ENCODE measurements at places on chromosomes 13 and 19.

- DNase-seq, result no peak
Observed at GRCh38 chr13:30580852-30581502, 36.7 kb upstream of the USPL1 start.

DNA sequence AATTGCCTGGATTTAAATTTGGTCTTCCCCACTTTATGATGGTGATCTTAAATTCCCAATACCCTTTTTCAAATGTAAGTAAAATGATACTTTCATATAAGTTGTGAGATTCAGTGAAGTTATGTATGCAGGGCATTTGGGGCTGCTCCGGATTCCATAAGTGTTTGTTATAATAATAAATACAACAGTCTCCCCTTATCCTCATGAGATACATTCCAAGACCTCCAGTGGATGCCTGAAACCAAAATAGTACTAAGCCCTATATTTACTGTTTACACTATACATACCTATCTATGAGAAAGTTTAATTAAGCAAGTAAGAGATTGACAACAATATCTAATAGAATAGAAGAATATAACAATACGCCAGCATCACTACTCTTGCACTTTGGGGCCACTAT is 2237.8 kb downstream of the PCDH9 start:
- DNase-seq, result no peak

DNA sequence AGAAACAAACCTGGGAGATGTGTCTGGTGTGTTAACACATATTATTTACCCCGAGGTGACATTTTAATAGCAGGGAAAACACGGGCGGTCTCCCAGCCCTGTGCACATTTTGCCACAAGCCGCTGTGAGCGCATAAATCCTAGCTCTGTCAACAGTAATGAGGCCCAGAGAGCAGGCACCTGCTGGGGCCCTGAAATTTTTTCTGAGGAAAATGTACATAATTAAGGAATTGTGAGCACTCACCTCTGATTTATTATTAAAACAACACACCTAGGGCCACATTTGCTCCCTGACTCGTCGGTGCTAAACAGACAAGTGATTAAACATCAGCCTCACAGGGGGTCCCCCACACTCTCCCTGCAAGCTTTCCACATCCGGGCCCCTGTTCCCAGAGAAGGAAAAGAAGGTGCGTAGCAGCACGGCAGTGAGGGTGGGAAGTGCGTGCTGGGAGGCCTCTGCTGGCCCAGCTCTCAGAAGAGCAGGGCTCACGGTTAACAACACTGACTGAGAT is 616.3 kb downstream of the UQCRFS1 start:
- no peak for DNase-seq

DNA sequence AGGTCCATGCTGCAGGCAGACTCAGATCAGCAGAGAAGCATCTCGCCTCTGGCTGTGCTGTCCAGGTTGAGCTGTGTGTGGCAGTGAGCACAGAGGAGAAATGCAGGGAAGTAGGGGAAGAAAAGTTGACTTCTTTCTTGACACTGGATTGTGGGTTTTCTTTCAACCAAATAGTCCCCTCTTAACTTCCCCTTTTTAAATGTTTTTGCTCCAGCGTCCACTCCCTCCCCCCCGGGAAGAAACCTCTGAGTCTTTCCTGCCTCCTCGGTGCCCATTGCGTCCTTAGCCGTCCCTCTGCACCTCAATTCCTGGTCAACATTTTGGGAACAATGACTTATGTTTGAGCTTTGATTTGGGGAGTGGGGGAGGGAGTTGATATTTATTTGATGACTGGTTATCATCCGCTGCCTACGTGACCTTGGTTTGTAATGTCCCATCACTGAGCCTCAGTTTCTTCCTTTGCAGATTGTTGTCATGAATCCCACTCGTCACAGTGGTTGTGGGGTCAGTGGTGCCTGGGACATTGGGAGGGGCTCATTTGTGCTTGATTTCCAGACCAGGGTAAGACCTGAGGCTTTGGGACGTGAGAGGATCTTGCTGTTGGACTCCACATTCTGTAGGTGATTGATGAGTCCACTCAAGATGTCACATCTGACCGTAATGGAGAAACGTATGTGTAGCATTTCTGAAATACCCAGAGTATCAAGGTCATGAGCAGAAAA is at the start of gene LILRB2:
LILRB2 (minus strand) TSS at position 104 of the 722 bp plus-strand sequence. CDS start 614 bp downstream, outside the sequence.
- DNase-seq, result no peak

DNA sequence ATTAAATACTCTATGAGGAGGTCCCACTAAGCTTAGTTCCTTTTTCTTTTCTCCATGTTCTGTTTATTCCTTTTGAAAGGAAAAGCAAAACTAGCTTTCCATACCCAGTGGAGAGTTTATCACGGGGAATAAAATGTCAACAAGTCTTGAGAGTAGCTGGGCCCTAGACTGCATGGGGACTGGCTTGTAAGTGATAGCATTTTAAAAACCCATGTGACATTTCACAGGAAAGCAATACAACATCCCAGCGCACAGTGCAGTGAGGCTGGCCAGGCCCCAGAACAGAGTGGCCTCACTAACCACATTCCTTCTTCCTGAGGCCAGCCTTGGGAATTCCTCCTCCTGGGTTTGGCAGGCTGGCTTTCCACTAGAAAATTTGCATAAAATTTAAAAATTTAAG is 149.8 kb downstream of the DLEU7 start:
- DNase-seq, result no peak

DNA sequence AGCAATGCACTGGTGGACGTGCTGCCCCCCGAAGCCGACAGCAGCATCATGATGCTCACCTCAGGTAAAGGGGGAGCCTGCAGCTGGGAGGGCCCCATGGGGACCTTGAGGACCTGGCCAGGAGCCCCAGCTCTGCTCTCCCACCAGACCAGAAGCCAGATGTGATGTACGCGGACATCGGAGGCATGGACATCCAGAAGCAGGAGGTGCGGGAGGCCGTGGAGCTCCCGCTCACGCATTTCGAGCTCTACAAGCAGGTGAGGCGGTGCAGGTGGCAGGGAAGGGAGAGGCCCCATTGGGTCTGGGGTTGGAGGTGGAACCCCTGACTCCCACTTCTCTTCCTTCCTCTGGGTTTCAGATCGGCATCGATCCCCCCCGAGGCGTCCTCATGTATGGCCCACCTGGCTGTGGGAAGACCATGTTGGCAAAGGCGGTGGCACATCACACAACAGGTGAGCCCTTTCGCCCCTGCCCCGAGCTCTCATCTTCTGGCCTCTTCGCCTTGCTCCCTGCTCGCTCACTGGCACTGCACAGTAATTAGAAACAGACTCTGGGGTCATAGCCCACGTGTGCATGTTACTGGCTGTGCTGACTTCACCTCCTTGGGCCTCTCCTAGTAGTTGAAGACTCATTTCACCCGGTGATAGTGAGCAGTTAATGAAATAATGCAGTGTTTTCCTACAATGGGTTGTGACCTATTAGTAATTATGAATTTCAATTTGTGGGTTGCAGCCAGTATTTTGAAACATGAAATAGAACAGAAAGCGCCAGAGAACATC is 3.6 kb downstream of the PSMC4 start:
- no peak for DNase-seq

DNA sequence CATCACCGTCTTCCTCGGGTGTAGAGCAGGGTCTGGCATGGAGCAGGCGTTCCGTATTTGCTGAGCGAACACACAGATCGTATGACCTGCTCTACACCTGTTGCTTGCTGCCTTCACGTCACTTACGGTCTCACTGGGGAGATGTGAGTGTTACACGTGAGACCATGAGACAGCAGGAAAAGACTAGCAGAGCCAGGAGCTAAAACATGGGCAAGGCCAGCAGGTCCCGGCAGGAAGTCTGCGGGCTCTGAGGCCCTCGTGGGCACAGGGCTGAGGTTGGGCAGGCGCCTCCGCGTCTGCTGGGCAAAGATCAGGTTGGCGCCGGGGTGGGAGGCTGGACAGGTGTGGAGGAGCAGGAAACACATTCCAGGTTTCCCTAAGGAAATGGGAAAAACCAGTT is 19.7 kb upstream of the GTF3A start:
- DNase-seq, result no peak

GRCh38 chr13:46345866-46346265 is 41.2 kb downstream of the RUBCNL start:
- DNase-seq, result no peak

DNA sequence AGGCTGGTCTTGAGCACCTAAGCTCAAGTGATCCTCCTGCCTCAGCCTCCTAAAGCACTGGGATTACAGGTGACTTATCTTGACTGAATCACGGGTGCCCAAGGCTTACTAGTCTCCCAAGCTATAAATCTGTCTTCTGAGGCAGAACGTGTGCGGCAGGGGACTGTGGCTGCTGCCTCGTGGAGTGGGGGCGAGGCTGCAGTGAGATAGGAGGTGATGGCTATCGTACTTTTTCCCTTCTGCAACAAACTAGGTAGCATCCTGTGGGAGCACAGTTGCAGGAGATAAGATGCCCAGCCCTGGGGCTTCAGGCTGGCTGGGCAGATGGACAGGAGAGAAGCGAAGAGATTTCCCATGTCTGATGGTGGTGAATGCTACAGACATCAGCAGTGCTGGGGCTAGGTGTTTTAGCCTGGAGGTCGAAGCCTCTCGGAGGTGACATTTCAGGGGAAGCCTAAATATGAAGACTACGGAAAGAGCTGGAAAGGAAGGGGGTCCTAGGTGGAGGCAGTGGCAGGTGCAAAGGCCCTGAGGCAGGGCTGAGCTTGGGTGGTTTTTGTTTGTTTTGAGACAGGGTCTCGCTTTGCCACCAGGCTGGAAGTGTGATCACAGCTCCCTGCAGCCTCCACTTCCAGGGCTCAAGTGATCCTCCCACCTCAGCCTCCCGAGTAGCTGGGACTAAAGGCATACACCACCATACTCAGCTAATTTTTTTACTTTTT is 7.4 kb downstream of the B3GNT3 start:
- DNase-seq, result no peak

GRCh38 chr19:30069535-30070197 is 127.6 kb downstream of the URI1 start:
- DNase-seq, result no peak

DNA sequence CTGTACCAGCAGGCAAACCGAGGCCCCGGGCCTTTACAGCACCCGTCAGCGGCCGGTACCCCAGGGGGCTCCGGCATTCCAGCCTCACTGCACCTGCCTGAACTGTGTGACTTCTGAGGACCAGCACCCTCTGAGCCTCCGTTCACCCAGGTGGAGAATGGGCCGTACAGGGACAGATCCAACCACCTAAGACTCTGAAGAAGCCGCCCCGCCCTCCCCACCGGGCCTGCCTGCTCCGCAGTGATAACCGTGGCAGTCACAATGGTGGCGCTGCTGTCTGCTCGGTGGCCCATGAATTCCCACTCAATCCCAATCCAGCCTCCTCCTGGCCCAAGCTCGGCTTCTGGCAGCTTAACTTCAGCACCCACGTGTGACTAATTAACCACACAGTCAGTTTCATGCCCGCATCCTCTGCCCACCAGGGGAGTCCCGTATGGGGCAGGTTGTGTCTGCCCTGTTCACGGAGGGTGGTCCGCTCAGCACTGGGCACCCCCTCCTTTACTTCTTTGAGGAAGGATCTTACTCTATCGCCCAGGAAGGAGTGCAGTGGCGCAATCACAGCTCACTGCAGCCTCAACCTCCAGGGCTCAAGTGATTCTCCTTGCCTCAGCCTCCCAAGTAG is 3.4 kb downstream of the TCF3 start:
- DNase-seq, result no peak

GRCh38 chr19:48799358-48800300 is 11.2 kb downstream of the BCAT2 start:
- no peak for DNase-seq

GRCh38 chr13:112943309-112944125 is 25.5 kb upstream of the MCF2L start:
- peak; percentile 80 for DNase-seq

GRCh38 chr13:100356426-100356825 is 232.2 kb downstream of the GGACT start:
- DNase-seq, result no peak

- no peak for DNase-seq
Observed at GRCh38 chr19:10805758-10806247, 30.2 kb downstream of the TMED1 start.

GRCh38 chr13:30037766-30038165 is 187.3 kb upstream of the UBL3 start:
- DNase-seq, result no peak

GRCh38 chr13:46369506-46370277 is 17.4 kb downstream of the RUBCNL start:
- DNase-seq, result no peak

DNA sequence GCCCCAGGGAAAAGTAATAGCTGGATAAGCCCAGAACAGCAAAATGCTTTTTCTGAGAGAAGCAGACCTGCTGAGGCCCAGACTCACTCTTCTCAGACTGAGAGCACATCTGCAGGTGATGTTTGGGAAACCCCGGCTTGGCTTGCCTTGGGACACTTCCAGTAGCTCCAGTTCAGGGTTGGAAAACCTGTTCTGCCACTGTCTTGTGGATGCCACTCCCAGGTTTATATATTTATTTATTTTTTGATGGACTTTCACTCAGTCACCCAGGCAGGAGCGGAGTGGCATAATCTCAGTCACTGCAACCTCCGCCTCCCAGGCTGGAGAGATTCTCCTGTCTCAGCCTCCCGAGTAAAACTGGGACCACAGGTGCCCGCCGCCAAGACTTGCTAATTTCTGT is 8.0 kb upstream of the SMARCA4 start:
- DNase-seq, result no peak

DNA sequence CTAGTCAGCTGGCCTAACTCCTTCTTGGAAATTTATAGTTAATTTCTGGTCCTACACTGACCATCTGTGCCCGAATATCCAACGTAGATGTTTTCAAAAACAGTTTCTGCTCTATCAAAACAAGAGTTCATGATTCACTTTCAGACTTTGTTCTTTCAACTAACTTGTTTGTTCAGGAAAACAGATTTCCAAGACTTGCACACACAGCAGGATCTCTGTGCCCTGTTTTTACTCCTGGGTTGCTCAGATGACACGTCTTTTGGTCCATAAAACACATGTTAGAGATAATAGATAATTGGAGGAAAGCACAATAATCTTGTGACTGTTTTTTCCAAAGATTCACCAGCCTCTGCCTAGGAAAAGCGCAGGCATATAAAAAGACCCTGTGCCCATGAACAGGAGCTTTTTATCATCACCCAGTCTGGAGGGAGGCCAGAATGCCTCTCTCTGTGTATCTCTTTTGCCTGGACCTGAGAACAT is 218.0 kb downstream of the IRS2 start:
- no peak for DNase-seq

DNA sequence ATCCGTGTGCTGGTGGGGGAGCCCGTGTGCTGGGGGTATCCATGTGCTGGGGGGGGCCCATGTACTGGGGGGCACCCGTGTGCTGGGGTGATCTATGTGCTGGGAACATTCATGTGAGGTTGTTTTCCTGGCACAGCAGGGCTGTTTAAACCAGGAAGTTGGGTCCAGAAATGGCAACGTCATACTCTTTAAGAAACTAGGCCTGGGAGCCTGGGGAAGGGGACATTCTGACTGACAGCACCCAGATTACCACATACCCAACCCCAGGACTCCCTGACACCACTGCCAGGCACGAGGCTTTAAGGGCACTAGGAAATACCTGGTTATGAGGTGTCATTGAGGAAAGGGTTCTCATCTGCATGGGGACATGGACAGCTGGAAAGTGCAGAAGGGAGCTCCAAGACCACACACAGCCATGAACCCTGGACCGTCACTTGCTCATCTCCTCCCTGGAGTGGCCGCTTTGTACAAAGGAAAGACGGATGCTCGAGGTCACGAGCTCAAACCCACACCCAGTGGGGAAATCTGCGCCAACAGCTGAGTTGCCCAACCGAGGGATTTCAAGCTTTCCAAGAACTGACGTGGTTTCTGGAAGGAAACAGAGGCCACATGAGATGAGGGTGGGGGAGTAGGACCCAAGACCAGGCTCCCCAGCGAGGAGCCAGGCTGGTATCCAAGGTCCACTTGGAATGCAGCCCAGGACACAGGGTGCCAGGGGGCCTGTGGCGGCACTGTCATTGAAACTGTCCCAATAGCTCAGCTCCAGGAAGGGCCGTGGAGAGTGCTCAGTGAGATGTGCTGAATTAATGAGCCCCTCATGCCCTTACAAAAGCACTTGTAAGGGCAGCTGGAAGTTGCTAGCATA is 40.9 kb downstream of the RAB20 start:
- DNase-seq, result peak; percentile 93

Data from DMS79 (cell line).